Type B pancreatic cell (in vitro differentiated cells): ENCODE measurements at places on chromosomes 2 and 18.

DNA sequence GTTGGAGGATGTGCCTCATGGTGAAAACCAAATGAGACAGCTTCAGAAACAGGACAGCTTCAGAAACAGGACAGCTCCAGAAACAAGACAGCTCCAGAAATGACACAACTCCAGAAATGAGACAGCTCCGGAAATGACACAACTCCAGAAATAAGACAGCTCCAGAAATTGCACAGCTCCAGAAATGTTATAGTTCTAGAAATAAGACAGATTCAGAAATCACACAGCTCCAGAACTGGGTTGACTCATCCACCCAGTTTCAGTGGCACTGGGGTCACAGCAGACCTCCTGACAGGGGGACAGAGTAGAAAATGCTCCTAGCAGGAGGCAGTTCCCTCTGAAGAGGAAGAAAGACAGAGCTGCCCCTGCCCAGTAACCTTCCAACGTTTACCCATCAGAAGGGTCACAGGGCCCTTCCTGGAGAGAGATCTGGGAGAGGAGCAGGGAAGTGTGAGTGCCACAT is 26.9 kb upstream of the COL6A3 start:
- peaks cover 32% of the 10 kb centered on the region for H3K4me1 ChIP-seq
- no peak for DNase-seq
- H3K27me3 ChIP-seq = peaks cover 25% of the 10 kb centered on the region
- H3K36me3 ChIP-seq = no peaks in the 10 kb centered on the region
- H3K27ac ChIP-seq = no peak overlapping the region

DNA sequence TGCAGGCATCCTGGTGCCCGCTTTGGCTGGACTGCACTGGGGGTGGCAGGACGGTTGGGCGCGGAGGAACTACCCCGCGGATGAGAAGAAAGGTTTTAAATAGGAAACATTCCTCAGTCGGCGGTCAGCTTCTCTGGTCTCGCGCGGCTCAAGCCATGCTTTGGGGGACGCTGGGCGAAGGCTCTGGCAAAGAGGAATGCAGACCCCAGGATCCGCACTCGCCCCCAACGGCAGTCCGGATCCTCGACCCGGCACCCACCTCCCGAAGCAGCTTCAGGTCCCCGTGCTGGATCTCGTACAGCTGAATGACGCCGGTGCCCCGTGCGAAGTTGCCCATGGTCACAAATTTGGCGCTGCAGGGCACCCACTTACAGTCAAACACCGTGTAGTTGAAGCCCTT is 686 bp upstream of the PNO1 start:
- DNase-seq = no peak
- peak overlapping the region; percentile 98 for H3K4me3 ChIP-seq
- peaks cover 23% of the 10 kb centered on the region for H3K4me1 ChIP-seq
- peak overlapping the region; percentile 100 for H3K27ac ChIP-seq

DNA sequence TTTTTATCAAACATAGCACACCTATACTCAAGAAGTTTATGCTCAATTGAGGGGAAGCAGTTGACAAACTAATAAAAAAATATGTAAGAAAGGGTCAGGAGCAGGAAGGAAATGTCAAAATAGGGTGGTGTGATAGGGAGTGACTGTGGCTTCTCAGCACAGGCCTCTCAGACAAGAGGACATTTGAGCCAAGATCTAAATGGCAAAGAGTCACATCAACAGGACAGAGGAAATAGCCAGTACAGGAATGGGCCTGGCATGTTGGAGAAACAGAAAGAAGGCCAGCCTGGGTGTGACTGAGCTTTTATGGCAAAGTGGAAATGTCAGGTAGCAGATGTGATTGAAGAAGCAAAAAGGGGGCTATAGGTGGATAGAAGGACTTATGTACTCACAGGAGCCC is 117.0 kb downstream of the CCDC148 start:
- DNase-seq = no peak
- H3K27ac ChIP-seq = no peak overlapping the region
- no peak overlapping the region for H3K4me3 ChIP-seq
- H3K4me1 ChIP-seq = no peaks in the 10 kb centered on the region
- no peaks in the 10 kb centered on the region for H3K27me3 ChIP-seq

DNA sequence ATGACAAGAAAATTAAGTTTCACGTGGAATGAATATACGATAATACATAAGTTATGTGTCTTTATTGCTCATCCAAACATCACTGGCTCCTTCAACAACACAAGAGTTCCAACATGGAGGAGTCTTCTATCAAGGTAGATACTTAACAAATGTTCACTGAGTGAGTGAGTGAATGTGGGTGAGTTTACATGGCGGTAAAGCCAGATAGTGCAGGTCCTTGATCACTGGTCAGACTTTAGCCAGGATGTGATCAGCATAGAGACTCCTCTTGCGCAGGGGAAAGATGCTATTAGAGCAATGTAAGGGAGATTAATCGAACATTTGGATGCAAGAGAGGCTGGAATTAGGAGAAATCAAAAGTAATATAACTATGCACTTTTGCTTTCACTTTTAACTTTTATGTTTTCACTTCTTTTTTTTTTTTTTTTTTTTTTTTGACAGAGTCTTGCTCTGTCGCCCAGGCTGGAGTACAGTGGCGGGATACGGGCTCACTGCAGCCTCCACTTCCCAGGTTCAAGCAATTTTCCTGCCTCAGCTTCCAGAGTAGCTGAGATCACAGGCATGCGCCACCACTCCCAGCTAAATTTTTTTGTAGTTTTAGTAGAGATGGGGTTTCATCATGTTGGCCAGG is 249.0 kb upstream of the ID2 start:
- no peak overlapping the region for H3K4me3 ChIP-seq
- peaks cover 3% of the 10 kb centered on the region for H3K4me1 ChIP-seq

- no peak overlapping the region for H3K4me3 ChIP-seq
- DNase-seq = no peak
- peaks cover 11% of the 10 kb centered on the region for H3K4me1 ChIP-seq
Observed at GRCh38 chr18:48028696-48029095, 98.2 kb upstream of the SMAD2 start.

DNA sequence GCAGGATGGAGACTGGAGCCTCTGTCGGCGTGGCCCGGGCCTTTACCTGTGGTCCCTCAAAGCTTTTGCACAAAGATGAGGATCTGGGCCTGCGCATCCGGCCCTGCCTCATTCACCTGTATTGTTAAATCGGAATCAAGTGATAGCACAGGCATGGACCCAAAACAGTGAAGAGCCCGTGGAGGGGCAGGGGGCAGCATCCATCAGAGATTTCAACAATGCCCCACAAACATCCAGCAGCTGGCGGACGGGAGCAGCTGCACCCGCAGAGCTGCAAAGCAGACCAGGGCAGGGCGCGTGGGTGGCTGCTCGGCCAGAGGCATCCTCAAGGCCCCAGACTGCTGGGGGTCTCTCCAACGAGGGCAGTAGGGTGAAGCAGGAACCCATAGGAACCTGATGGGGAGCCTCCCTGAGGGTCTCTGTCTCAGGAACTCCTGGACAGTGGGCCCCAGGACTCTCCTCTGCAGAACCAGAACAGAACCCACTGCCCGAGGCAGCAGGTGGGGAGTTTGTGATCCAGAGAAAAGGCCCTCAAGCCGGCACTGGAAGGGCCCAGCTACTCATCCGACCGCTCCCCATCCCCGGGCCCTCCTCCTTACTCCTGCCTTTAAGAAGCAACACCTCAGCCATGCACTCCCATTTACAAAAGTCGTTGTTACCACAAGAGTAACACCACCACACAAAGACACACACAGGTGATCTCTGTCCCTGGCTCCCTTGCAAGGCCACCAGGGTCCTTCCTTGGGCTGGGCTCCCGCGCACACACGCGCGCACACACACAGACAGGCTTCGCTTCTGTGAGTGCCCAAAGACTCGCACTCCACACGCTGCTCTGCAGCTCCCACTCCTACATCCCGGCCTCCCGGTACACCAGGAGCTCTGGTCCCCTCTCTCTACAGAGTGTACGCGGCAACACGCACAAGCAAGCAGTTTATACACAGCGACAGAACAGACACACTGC is 28.8 kb downstream of the HDAC4 start:
- H3K4me1 ChIP-seq = peaks cover 6% of the 10 kb centered on the region
- H3K27ac ChIP-seq = no peak overlapping the region

- H3K27me3 ChIP-seq = peaks cover 2% of the 10 kb centered on the region
- peaks cover 56% of the 10 kb centered on the region for H3K4me1 ChIP-seq
- DNase-seq = no peak
- no peaks in the 10 kb centered on the region for H3K36me3 ChIP-seq
Observed at GRCh38 chr2:75569546-75569945, 8.8 kb upstream of the EVA1A start.
